T-cell (primary cell): ENCODE measurements at places on chromosomes 6 and 20.

DNA sequence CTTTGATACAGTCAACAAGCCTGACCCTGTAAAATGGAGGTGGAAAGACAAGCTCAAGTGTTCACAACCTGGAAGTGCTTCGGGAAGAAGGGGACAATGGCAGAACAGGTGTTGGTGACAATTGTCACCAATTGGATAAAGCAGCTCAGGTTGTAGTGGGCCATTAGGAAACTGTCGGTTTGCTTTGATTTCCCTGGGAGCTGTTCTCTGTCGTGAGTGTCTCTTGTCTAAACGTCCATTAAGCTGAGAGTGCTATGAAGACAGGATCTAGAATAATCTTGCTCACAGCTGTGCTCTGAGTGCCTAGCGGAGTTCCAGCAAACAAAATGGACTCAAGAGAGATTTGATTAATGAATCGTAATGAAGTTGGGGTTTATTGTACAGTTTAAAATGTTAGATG lies 15.0 kb downstream of the CCR6 start:
- DNase-seq: no peak

- DNase-seq: no peak
Observed at GRCh38 chr6:129684903-129685661, 24.9 kb downstream of the ARHGAP18 start.

DNA sequence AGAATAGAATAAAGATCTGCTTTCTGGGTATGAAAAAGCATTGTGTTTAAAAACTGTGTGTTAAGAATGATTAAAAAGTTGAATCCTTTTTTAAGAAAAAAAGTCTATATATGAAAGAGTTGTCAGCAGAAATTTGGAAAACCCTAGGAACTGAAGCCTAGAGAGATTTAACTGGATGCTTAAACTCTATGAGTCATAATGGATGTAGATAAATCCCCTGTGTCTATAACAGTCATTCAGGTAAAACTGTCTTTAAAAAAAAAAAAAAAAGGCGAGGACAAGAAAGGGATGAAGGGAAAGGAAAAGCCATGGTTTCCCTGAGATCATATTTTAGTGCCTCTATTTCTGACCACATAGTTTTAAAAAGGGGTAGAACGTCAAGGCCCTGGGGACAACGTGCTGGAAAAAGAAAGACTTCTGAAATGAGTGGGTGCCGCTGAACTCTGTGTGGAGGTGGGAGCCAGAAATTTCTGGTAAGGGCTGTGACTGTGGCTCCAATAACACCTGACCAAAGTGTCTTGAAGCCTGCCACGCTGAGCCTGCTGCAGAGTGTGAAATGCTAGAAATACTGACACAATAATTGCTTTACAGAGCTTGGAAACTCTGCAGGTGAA lies 302.6 kb upstream of the ARID1B start:
- DNase-seq: no peak

- no peak for DNase-seq
Observed at GRCh38 chr20:24148372-24148771, 159.8 kb upstream of the GGTLC1 start.

DNA sequence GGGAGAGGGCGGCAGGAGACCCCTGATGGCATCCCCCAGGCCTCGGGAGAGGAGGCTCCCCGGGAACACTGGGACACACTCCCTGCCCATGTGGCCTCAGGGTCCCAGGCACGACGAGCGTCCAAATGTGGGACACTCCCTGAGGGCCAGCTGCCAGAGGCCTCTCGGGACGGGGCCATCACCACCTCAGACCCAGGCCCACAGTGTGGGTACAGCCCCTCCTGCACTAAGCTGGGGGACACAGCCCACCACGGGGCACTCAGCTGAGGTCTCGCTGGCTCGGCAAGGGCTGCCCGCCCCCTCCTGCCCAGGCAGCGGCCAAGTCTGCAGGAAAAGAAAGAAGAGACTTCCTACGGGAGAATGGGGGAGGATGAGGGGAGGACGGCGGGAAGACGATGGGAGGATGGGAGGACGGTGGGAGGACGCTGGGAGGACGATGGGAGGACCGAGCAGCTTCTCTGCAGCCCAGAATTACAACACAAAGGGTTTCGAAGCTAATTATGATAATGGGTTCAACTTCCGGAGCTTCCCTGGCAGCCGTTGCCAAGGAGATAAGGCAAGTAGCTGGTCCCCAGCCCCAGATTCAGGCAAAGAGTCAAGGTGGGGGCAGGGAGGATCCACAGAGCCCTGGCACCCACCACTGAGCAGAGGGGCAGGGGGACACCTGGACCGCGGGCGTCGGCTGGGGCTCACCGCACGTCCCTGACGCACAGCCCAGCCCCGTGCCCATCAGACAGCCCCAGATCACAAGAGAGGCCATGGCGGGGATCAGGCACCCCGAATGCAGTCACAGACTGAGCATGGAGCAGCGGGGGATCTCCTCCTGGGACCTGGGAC lies 17.5 kb downstream of the KCNQ2 start:
- no peak for DNase-seq

DNA sequence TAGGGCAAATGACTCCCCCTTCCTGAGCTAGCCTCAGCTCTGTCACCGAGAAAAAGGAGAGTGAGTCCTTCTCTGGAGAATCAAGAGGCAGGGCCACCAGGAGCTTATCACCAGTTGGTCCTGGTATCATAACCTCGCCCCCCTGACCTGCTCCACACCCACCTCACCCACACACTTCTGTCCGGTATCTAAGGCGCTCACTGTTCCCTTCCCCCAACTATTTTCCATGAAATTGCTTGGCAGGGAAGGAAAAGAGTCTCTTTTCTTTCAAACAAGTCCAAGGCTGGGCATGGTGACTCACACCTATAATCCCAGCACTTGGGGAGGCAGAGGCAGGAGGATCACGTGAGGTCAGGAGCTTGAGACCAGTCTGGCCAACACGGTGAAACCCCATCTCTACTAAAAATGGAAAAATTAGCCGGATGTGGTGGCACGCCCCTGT lies 77.6 kb downstream of the ZMYND8 start:
- DNase-seq: no peak

- no peak for DNase-seq
Observed at GRCh38 chr6:110474500-110474899, 1.9 kb downstream of the SLC22A16 start.

GRCh38 chr6:148463671-148464070 lies 121.0 kb downstream of the SASH1 start:
- DNase-seq: no peak

DNA sequence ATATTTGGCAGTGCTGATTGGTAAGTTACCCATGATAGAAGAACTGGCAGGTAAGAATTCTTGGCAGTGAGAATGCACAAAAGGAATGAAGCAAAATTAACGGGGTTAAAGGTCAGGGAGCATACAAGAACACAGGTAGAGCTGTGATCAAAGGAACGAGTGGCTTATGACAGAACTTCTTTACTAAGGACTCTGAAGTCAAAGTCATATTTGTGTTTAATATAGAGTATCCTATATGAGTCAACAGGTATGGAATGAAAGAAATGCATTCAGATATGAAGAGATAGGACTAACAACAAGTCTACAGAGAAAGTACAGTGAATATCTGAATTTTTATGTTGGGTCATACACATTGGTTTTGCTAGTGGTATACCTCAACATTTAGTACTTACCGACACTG lies 209.0 kb upstream of the CITED2 start:
- DNase-seq: no peak
